ENCODE measurements at places on chromosomes 2 and 18.
A peak's percentile ranks its signal among the peaks of the same experiment; 100 is the strongest.

- no peak for DNase-seq
These were observed 195.0 kb downstream of the EPHA4 start for GRCh38 chr2:221377066-221377465.

- no peak for DNase-seq
These were observed 10.6 kb downstream of the THNSL2 start for GRCh38 chr2:88180605-88181240.

DNA sequence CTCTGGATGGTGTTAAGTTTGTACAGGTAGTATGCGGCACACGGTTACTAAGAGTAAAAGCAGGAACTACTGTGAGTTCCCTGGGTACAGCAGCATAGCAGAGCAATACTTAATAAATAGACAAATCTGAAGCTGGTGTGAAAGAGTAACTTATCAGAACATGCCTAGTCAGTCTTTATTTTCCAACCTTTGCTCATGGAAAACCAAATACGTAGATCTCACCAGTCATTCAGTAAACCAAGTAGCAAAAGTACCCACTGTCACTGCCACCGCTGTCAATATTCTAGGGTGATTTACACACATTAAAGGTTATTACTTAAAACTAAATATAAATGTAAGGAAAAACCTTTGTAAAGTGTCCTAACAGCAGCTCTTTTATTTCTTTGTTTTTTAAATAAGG, 35.0 kb downstream of the SIGLEC15 start:
- DNase-seq: no peak

GRCh38 chr18:55243857-55244256, 284.6 kb upstream of the CCDC68 start:
- no peak for DNase-seq

DNA sequence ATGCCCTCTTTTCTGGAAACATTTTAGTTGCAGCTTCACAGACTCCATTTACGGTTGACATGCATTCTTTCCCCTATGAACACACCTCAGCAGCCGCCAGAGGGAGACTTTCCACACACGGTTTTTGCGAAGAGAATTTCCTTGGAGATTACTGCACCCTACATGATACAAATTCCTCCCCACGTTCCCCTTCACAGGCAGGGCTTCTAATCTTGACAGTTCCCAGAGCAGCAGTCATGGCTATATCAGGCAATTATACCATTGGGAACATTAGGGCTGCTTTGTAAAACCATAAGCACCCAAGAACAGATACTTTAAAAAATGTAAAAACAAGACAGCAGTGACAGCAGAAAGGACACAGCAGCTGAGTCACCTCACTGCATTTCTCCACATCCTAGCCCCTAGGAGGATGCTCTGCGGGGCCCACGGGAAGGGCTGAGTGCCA, 253.8 kb downstream of the TGIF1 start:
- no peak for DNase-seq

- DNase-seq: no peak
These were observed 180.8 kb downstream of the KLHL29 start for GRCh38 chr2:23565814-23566213.

DNA sequence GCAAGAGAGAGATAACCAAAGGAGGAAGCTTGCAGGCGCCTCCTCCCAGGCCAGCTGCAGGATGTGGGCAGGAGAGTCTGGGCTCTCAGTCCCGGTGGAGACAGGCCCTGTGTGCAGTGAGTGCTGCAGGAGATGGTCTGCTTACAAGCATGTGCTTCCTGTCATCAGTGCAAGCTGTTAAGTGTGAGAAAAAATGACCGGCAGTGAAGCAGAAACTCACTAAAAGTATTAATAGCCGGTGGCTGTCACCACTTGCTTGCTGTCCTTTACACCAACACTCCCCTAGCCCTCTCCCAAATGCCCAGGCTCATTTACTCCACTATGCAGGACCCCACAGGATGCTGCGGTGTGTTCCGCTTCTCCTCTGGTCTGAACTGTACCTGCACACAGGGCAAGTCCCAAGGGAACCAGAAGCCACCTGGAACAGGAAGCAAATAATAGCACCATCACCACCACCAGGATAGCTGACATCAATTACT, 435.6 kb upstream of the HS6ST1 start:
- DNase-seq: peak; percentile 56

GRCh38 chr2:133218204-133218603, 350.1 kb downstream of the NCKAP5 start:
- DNase-seq: no peak

DNA sequence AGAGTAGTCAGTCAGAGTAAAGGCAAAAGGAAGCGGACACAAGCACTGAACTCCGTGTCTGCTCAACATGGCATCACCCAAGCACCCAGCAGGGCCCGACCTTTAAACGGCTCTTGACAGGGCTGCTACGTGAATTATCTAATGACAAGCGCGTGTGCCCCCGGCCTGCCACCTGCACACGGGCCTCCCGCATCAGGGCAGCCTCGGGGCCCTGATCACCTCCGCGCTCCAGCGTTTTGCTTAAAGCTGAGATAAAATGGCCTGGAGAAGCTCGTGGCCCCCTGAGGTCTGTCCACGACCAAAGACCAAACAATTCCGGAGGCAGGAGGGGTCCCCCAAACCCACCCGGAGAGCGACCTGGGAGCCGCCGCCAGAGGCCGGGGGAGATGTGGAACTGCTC, 376 bp downstream of the NDUFA10 start:
- no peak for DNase-seq

DNA sequence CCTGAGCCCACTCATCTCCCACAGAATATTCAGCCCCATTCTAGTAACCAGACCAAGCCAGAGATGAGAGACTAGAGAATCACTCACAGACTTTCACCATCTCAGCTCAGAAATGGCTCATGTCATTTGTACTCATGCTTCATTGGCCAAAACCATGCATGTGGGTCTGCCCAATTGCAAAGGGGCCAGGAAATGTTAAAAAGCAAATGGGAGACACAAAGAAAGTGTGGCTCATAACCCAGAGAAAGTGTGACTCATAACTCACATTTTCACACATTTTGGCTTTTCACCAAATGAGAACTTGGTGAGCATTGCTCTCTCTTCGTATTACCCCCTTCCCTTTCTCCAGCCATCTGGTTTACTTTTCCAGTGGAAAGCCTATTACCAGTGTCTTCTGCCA, 66.2 kb downstream of the MDH1 start:
- DNase-seq: peak; percentile 26

- DNase-seq: no peak
These were observed 552.3 kb downstream of the KCNJ3 start for GRCh38 chr2:155250800-155251199.

DNA sequence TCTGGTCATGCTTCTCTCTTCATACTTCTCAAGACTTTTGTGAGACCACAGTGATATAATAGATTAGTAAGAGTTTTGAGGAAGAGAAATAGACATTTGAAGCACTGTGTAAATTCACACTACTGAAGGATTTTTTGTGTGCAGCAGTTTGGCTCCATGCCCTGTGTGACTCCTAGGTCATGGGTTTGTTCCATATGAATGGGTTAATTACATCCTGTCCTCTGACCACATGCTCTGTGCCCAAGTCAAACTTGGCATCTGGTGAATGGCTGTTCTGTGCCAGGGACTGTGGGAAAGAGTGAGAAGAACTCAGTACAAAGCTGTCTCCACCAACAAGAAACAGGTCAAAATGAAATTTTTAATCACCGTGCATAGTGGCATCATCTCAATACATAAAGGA, 304.0 kb downstream of the LNPK start:
- no peak for DNase-seq

DNA sequence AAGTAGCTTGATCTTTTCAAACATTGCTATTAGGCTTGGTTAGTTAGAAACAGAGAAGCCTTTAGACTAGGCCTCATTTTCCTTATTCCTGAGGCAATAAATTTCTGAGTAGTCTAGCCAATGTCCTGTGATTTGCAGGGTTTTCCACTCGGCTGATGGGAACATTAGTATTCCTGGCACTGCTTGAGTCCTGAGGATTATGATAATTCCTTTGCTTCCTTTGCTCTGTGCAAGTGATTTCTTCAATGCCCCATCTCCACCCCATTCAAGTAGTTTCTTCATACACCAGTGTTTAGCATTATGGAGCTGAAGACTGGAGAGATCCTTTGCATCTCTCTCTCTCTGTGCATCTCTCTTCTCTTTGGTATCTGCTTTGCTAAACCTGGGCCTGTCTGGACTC, 14.3 kb upstream of the SLC4A10 start:
- no peak for DNase-seq

GRCh38 chr2:209579230-209579749, 155.4 kb downstream of the MAP2 start:
- DNase-seq: no peak

- no peak for DNase-seq
These were observed 153.0 kb downstream of the ZFP36L2 start for GRCh38 chr2:43073401-43073825.

DNA sequence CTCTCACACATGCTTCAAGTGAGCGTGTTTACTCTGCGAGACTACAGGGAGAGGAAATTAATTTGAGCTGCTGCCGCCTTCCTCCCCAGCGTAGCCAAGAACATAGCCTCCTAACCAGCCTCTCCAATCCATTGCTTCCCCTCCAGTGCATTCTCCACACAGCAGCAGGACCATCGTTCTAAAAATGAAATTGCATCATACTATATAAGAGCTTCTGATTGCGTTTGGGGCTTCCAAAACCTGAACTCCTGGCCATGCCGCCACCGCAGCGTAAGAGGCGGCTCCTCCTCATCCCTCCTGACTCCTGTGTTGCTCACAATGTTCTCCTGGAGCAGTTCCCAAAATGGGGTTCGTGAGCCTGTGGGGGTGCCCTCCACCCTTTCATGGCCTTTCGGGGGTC, 142.1 kb downstream of the MYT1L start:
- DNase-seq: no peak

GRCh38 chr18:76348267-76349066, 146.6 kb downstream of the ZNF516 start:
- DNase-seq: no peak

- DNase-seq: no peak
These were observed 186.4 kb upstream of the SLC39A10 start for GRCh38 chr2:195470622-195471021.

DNA sequence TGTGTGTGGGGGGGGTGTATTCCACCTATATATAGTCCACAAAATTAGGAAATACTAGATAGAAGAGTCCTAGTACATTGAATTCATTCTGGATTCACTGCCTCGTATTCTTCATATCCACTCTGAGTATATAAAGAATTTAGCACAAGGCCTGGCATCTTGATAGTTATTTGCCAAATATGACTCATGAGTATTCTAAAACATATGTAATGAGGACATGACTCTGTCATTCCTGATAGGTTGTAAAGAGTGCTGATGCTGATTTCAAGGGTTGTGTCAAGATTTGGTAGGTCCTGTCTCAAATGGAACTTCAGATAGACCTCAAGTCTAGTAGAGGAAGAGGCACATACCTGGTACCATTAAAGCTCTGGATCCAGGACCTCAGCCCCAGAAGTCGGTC, 173.4 kb upstream of the BOD1L2 start:
- no peak for DNase-seq

GRCh38 chr2:69554981-69555380, 88.6 kb downstream of the AAK1 start:
- peak; percentile 73 for DNase-seq

DNA sequence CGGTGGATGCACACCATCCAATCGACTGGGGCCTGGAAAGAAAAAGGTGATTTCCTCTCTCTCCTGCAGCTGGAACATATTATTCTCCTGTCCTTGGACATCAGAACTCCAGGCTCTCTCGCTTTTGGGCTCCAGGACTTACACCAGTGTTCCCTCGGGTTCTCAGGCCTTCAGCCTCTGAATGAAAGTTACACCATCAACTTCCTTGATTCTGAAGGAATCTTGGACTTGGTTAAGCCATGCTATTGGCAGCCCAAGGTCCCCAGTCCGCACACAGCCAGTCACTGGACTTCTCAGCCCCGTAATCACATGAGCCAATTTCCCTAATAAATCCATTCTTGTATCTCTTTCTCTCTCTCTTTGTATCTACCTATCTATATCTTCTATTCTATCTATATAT, 418.9 kb downstream of the IRS1 start:
- DNase-seq: no peak

- no peak for DNase-seq
These were observed 16.3 kb downstream of the DPYSL5 start for GRCh38 chr2:26864226-26864625.

- no peak for DNase-seq
These were observed 52.4 kb downstream of the FAM168B start for GRCh38 chr2:131040661-131041401.

DNA sequence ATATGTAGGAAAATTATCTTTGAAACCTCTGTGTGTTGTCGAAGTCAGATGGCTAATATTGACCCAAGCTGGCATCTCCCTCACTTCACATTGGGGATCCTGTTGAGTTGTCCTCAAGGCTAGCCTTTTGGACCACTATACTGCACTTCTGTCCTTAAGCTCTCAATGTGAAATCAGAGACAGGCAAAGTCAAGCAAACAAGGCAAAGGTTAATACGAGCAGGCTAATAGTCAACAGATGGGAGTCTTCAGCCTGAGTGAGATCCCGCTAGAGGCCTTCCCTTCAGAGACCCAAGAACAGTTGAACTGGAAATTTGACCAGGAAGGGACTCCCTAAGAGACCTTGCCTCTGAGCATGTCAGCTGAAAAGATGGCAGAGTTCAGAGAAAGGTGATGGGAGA, 475.4 kb downstream of the PARD3B start:
- no peak for DNase-seq

DNA sequence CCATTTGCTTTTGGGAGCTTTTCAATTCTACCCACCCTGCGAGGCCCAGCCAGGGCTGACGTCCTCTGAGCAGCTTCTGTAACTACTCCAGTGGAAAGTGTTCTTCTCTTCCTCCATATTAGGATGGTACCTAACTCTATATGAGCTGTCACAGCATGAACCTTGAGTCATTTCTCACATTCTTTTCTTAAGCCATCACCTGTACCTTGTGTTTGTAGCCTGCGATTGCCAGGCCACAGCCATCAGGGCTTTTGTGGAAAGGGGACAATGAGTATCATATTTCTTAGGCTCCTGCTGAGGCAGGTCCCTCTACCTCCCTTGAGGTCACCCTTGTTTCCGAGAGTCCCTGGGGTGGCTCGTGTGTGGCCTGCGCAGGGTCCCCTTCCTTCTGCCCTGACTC, 144.5 kb upstream of the DLX2 start:
- DNase-seq: no peak

GRCh38 chr18:4603955-4604354, 148.8 kb upstream of the DLGAP1 start:
- no peak for DNase-seq

GRCh38 chr2:136251197-136251884, 133.4 kb upstream of the CXCR4 start:
- no peak for DNase-seq

DNA sequence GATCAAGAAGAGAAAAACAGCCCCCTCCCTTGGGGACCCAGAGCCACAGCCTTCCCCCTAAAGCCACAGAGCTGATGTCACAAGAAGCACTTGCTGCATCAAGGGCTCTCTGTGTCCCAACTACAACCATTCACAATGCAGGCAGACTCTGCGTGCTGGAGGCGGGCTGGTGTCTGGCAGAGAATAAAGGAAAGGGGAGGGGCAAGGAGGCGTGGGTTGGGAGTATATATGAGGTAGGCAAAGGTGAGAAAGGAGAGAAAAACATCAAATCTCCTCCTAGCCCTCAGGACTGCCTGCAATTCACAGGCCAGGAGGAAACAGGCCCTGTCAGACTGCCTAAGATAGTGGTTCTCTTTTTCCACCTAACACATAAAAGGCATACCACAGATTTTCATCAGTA, 48.8 kb upstream of the IHH start:
- DNase-seq: no peak

Measured in GM12878 (cell line).